Activated T-helper 17 cell treated with anti-CD3 and anti-CD28 coated beads, Interleukin-2, amount 50 U/mL, for 72 hours (primary cell): ENCODE measurements at places on chromosomes 13 and 19.

DNA sequence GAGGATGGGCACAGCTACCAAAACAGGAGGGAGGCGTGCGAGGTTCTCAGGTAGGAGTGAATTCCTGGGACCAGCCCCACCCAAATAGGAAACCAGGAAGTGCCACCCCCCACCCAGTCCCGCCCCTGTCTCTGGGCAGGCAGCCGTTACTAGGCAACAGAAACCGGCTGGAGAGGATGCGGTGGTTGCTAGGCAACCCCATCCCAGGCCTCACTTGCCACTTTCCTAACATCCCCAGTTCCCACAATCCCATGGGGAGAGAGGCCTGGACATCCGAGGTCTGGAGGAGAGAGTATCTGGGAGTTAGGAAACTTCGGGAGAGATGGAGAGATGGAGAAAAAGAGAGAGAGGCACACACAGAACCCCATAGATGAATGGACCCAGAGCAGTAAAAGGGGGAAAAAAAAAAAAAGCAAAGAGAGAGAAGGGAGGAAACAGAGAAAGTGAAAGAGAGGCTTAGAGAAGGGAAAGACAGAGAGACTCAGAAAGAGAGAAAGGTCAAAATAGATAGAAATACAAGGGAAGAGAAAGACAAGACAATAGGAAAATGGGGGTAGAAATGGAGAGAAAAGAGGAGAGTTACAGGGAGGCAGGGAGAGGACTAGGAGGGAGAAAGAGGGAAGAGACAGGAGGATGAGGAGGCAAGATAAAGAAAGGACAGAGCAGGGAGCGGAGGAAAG, 3.8 kb downstream of the GRIK5 start:
- no peak for ATAC-seq

GRCh38 chr19:32873247-32873959, 3.8 kb upstream of the SLC7A9 start:
- ATAC-seq = no peak

DNA sequence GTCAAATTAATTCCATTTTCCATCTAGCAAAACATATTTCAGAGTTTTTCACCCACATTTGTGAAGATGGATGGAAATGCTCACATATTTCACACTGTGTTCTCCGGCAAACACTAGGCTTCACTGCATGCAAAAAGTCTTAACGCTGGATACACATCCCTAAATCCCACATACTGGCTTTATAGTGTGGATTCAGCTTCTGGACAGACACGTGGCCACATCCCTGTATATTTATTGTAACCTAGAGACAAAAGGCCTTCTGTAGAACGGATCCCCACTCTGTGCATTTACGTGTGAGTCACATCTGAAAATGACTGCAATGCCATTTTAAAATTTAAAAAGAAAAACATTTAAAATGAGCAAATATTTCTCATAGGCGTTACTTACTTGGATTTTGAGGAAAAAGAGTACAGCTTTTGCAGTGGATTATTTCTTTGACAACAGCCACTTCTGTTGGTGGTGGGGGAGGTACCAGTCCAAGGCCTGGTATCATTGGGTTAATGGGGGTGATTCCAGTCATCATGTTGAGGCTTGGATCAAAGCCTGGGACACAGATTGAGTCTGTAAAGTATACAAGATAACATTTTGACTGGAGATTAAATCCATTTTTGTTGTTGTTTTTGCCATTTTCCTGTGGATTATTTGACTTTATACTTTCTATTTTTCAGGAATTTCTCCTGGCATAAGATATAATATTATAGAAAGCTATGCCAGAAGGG, 337.7 kb downstream of the DNAJC15 start:
- ATAC-seq = no peak

- no peak for ATAC-seq
Observed at GRCh38 chr13:70960841-70961443, 852.7 kb upstream of the KLHL1 start.

DNA sequence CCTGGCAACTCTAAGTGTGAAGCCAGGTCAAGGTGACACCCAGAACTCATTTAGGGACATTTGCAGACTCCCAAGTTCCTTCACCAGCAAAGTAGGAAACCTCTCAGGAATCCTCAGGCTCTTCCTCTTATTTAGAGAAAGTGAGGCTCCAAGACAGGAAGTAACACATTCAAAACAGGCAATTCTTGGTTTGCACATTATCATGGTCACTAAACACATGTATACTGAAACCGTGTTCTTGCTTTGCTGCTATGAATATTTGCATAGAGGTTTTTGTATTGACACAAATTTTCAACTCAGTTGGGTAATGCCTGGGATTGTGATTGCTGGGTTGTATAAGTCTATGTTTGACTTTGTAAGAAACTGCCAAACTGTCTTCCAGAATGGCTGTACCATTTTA, 13.2 kb upstream of the URI1 start:
- no peak for ATAC-seq

DNA sequence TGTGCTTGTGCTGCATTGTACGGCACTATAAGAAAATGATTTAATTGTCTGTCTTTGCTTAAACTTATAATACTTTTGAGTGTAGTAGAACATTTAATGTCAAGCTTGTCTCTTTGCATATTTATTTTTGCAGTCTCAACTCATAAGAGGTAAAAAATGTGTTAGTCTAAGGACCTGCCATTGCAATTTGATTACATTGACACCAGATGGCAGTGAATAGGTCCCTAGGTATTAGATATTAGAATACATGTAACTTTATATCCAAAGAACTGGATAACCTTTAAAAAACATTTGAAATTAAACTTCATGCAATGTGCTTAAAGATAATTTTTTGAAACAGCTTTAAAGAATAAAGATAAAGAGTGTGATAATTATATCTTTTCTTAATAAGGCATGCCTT, 1421.3 kb downstream of the OLFM4 start:
- ATAC-seq = no peak

DNA sequence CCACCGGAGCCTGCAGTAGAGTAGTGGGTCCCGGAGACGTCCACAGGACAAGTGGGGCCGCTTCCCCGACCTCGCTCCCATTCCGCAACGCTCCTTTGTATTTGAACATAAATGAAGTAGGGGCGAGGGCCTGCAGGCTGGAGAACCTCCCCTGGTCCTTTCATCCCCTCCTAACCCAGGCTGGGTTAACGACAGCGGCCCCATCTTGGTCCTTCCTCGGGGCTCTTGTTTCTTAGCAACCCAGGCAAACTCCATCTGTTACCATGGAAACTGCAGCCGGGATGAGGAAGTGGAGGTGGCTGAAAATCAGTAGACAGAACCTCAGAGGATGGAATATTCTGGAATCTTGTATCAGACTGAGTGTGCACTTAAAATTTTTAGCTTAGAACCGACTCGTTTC, 132.6 kb upstream of the USP29 start:
- no peak for ATAC-seq

GRCh38 chr13:109812382-109812781, 26.0 kb upstream of the IRS2 start:
- no peak for ATAC-seq

GRCh38 chr19:33720691-33721682, 75.7 kb upstream of the KCTD15 start:
- ATAC-seq = no peak

- no peak for ATAC-seq
Observed at GRCh38 chr13:40127476-40127875, 472.0 kb downstream of the COG6 start.
